ENCODE measurements at places on chromosomes 1 and 21.

DNA sequence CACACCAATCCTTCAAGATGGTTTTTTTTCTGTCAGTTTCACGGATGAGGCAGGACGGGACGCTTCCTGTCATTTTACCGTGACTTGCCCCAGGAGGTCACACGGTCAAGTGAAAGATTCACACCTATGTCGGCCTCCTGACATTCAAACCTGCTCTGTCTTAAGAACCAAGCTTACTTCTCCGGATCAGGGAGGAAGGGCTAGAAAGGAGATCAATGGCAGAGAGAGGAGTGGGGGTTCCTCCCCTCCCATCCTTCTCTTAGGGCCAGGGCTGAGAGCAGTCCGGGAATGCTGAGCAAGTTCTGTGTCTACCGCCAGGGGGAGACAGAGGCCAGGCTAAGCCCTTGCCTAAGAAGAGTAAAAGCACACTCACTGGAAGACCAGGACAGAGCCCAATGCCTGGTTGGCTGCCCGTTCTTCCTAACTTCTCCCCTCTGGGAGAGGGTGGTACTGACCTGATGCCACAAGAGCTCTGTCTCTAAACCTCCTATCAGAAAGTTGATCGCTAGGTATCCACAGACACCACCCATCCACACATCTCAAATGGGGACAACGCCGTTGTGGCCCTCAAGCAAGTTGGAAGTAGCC, 1.1 kb upstream of the PPM1J start:
- peak; percentile 89 for DNase-seq

GRCh38 chr1:85888921-85889320, 180.7 kb upstream of the ZNHIT6 start:
- no peak for DNase-seq

- peak; percentile 23 for DNase-seq
These were observed 3.7 kb upstream of the SDE2 start for GRCh38 chr1:226002667-226003501.

GRCh38 chr1:165893507-165893906, 66.1 kb downstream of the UCK2 start:
- DNase-seq: no peak

DNA sequence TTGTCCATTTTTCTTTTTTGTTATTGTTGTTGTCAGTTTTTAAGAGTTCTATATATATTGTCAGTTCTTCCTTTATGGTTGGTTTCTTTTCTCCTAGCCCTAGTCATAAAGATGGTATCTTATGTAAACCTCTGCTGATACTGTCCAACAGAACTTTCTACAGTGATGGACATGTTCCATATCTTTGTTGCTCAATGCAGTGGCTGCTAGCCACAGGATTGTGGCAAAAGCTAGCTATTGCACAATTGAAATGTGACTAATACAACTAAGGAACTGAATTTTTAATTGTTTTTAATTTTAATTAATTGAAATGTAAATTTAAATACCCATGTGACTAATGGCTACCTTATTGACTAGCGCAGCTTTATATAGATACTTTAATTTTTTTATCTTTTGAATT, 411.8 kb upstream of the PTBP2 start:
- DNase-seq: no peak

- no peak for DNase-seq
These were observed 53.4 kb downstream of the MPZL1 start for GRCh38 chr1:167775178-167775577.

- no peak for DNase-seq
These were observed 26.5 kb upstream of the TRIM45 start for GRCh38 chr1:117147856-117148588.

DNA sequence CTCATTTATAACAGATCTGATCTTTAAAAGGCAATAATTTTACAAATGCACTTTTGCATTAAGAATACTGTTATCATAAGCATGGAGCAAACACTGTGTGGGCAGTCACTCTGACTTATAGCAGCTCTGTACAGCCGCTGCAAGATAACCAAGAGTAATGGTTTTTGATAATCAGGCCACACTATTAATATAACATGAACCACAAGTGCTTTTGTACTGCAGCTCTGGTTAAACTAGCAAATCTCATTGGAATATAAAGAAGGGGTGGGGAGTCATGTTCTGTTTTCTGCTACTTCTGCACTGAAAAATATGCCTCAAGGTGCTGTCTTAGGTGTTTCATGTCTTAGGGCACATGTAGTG, 357.4 kb downstream of the LMO4 start:
- DNase-seq: no peak

DNA sequence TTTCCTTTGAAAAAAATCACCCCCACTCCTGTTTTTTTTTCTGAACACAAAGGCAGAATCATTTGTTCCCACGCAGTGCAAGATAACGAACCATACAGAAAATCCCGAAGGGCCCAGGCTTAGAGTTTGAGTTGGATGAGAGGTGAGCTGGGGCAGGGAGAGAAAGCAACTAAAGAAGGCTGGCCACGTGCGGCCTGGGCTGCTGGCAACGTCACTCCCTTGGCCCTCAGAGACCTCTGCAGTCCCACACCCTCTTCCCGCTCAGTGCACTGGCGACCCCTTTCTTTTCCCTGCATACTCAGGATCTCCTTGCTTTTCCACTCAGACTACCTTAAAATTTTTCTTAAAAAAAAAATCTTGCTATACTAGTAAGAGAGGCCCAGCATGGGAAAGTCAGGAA, 28.2 kb upstream of the CRNN start:
- no peak for DNase-seq

GRCh38 chr1:72780212-72780611, 497.9 kb upstream of the NEGR1 start:
- no peak for DNase-seq

DNA sequence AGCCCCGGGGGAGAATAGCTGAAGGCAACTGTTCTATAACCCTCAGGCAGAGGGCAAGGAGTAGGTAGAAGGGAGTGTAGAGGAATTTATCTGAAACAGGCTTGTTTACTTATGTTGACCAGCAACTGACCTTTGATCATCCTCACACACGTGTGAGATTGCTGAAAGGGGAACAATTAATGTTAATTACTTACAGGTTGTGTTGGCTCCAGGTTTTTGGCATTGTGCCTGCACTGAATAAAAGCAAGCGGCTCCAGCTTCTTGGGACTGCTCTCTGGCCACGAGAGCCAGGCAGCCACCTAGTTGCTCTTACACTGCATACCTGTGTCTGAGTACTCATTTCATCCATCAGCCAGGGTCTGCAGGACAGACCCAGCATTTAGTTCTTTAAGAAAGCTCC, 41.3 kb upstream of the ARHGEF10L start:
- no peak for DNase-seq

- no peak for DNase-seq
These were observed 50.9 kb upstream of the CDC42BPA start for GRCh38 chr1:227369102-227369760.

GRCh38 chr1:154839691-154840090, 30.4 kb downstream of the KCNN3 start:
- DNase-seq: no peak

- DNase-seq: no peak
These were observed 1809.6 kb downstream of the BRINP3 start for GRCh38 chr1:188668083-188668482.

DNA sequence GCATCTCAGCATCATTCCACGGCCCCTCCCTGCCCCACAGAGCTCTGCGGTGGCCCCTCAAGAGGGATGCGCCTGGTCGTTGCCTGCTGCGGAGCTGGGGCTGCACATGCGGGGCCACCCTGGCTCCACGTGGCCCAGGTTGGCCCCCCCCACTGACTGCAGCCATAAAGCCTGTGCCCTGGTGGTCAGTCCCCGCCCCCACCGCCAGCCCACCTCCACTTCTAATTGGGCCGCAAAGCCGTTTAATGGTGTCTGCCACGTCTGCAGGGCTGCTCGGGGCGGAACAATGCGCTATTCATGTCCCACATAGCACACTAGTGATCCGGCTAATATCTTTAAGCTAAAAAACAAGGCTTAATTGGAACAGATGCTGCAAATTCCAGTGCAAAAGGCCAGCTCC, 33.5 kb upstream of the ACTRT2 start:
- no peak for DNase-seq

GRCh38 chr1:43035821-43036741, 77.4 kb upstream of the SLC2A1 start:
- no peak for DNase-seq

GRCh38 chr1:187744665-187745064, 915.9 kb downstream of the PLA2G4A start:
- DNase-seq: no peak

- peak; percentile 19 for DNase-seq
These were observed 211.6 kb downstream of the LMX1A start for GRCh38 chr1:165144757-165145397.

GRCh38 chr1:83854456-83854855, 144.5 kb downstream of the TTLL7 start:
- DNase-seq: no peak

- no peak for DNase-seq
These were observed 912 bp upstream of the SIPA1L2 start for GRCh38 chr1:232630894-232631195.

GRCh38 chr1:35931446-35932157, 697 bp downstream of the AGO3 start:
- DNase-seq: no peak

GRCh38 chr1:10646347-10646861, 150.0 kb downstream of the CASZ1 start:
- DNase-seq: no peak

DNA sequence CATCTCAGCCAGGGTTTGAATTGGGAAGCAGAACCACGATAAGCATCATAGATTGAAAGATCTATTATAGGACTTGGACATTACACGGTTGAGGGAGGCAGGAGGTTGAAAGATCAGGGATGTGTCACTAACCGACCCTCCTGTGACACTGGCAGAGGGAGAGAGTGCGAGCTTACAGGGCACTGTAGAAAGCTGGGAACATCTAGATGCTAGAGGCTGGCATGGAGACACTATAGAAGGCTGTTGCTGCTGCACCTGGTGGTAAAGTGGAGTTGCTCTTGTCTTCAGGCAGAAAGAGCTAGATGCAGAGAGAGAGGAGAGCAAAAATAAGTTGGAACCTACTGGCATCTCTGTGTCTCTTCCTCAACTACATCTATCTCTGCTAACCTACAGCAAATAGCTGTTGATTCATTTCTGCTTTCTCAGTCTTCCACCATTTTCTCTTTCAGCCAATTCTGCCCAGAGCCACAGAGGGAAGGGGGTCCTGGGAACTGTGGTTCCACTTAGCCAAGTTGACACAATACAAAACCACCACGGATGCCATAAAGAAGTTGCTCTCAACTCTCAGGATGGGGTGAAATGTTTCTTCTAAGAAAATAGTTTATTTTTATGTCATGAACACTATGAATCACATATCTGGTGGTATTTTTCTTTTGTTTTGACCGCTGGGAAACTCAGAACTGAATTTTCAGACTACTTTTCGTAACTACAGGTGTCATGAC, 155.9 kb downstream of the ZNF281 start:
- no peak for DNase-seq

- DNase-seq: no peak
These were observed 142.9 kb upstream of the WNT4 start for GRCh38 chr1:22285549-22286396.

GRCh38 chr21:35932232-35932911, 128.0 kb downstream of the SETD4 start:
- peak; percentile 50 for DNase-seq

DNA sequence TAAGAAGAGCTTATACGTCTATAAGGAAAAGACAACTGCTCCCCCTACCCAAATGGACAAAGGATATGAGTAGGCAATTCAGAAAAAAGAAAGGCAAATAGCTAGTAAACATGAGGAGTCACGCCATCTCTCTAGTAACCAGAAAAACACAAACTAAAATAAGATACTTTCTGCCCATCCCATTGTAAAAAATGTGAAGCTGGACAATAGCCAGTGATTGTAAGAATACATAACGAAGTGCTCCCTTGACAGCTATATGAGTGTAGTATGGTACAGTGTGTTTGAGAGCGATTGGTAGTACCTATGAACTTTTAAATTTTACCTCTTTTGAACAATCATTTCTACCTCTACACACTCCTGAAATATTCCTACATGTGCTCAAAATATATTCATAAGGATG, 7.5 kb upstream of the GJA8 start:
- no peak for DNase-seq

GRCh38 chr1:93108335-93108734, 29.3 kb downstream of the MTF2 start:
- no peak for DNase-seq

DNA sequence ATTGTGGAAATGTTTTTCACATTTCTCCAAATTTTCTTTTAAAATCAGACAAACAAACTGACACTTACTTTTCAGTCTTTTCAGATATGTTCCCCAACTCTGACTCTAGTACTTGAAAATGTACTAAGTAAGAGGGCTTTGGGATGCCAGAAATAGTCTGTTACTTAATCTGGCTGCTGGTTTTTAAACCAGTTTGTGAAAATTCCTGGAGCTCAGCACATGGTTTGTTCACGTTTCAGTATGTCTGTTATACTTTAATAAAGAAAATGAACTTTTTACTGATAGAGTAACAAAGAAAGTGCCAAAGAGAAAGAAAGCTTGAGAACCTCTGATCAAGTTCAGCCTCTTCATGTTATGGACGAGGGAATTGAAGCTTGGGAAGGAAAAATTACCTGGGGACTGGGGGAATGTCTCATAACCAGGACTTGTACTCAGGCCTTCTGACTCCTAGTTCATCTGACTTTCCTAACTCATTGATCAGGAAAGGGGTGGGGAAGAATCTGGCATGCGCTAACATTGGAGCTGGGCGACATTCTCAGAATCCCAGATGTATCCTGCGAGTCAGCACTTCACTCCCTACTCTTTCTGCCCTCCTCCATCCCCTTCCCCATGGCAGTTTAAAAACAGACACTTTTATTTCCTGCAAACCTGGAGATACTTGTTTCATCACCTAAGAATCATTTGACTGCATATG, 30.8 kb upstream of the DNAJC6 start:
- DNase-seq: no peak

GRCh38 chr1:208245185-208245705, 1.1 kb upstream of the PLXNA2 start:
- peak; percentile 80 for DNase-seq

DNA sequence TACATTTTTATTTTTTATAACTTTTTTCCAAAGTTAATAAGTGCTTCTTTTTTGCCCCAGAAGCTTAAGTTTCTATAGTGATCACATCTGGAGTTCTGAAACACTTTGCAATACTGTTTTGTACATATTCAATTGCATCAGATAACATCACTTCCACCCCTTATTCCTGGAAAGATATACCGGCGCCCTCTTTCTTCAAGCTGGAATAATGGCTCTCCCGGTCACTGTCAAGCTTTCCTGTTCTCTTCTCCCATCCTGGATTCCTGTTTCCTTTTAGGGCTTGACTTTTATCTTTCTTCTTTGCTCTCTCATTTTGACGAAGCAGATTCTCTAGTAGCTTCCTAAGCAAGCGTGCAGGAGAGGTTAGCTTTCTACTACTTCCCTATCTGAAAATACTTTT, 1866.8 kb downstream of the MRPL39 start:
- DNase-seq: no peak

GRCh38 chr1:113058941-113059706, 13.9 kb upstream of the LRIG2 start:
- no peak for DNase-seq

- no peak for DNase-seq
These were observed 14.6 kb downstream of the RIPK4 start for GRCh38 chr21:41752231-41752681.

Data from hippocampal formation (tissue), 2 donors.